ENCODE measurements at places on chromosomes 7 and 10.

GRCh38 chr10:69769395-69769992 lies 32.2 kb upstream of the COL13A1 start:
- DNase-seq: no peak

- DNase-seq: no peak
Observed at GRCh38 chr10:60848126-60848525, 69.8 kb downstream of the CDK1 start.

GRCh38 chr7:144777005-144777839 lies 58.6 kb downstream of the TPK1 start:
- DNase-seq: no peak

GRCh38 chr7:156666368-156667109 lies 26.0 kb downstream of the RNF32 start:
- no peak for DNase-seq

GRCh38 chr7:24216576-24217125 lies 67.3 kb upstream of the NPY start:
- no peak for DNase-seq

All from stimulated activated CD8-positive, alpha-beta memory T cell treated with anti-CD3 and anti-CD28 coated beads, Interleukin-4, amount 100 ng/mL, for 1 hour (primary cell).